ENCODE measurements at places on chromosomes 4 and X.
A peak's percentile ranks its signal among the peaks of the same experiment; 100 is the strongest.

GRCh38 chrX:41198410-41198809 is 113.2 kb downstream of the USP9X start:
- DNase-seq, result no peak

DNA sequence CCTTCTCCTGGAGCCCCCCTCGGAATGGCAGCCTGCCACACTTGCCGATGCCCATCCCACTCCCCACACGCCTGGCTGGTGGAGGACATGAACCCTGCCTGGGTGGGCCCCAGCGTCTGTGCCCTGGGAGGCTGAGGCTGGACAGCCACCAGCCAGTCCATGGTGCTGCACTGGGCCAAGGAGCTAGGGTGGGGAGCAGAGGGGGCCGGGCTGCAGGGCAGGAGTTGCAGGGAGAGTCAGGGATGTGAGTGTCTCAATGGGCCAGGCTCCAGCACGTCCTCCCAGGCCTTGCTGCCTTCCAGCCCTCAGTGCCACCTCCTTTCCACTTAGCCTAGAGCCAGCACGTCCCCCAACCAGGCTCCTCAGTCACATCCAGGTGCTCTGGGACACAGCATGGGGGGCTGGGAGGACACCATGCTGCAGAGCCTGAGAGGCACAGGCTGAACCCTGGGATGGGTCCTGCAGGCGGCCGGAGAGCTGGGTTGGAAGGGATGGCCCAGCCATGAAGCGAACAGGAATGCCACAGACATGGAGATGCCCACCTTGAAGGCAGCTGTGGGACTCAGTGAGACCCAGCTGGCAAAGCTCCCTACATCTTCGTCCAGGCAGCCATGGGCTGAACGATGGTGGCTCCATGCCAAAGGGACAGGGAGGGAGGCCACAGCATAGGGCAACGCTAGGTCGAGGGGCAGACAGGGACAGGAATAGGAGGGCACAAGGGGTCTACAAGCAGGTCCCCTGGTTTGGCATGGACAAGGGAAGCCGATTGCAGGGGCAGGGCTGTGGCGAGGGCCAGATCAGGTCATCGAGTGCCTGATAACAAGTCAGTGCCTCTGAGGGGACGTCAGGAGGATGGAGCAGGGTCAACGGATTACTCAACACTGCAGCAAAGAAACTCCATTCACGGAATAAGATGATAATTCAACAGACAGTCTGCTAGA is 30.1 kb upstream of the MXD4 start:
- no peak for DNase-seq

GRCh38 chr4:152640058-152640921 is 39.5 kb downstream of the TMEM154 start:
- no peak for DNase-seq

- DNase-seq, result no peak
Observed at GRCh38 chr4:97924341-97924958, 218.8 kb downstream of the STPG2 start.

- no peak for DNase-seq
Observed at GRCh38 chrX:30570505-30570904, 7.1 kb downstream of the TASL start.

DNA sequence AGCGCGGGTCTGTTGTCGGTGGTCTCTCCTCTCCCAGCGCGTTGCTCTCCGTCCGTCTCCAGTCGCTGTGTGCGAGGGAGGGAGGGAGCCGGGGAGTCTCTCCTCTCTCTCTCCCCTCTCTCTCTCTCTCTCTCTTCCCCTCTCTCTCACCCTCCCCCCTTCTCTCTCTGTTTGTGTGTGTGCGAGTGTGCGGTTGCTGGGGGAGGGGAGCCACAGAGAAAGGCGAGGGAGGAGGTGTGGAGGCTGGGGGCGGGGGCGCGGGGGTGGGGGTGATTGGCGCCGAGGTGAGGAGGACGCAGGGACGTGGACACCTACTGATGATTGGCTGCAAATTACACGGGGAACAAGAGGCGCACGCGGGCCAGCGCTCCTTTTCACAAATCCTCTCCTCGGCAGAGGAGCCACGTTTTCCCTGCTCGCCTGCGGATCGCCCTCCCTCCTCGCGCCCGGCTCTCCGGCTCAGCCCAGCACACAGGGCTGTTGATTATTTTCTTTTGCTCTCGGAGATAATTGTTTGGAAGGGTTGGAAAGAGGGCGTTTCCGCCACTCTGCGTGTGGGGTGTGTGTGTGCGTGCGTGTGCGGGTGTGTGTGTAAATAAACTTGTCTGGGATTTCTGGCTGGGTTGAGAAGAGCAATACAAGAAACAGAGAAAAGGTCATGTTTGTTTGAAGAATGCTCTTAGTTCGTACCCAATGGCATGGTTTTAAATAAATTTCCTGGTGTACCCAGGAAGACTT is at the start of gene CXXC4:
CXXC4 (minus strand) TSS at position 73 of the 738 bp plus-strand sequence. CDS start 3,092 bp downstream, outside the sequence.
- DNase-seq, result no peak

DNA sequence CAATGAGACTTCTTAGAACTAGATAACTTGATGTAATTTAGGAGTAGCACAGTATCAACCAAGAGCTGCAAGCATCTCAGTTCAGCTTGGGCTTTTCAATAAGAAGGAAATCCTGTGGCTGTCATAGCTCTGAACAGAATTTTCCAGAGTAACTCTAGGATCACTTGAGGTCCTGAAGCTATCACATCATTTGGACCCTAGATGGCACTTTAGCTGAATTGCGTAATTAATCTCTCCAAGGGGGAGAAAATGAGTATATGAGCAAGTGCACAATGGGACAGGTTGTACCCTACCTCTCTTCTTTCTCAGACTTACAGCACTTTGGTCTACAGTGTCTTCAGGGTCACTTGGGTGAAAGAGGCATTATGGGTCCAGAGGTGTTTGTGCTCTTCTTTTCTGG is 45.2 kb downstream of the SLC4A4 start:
- DNase-seq, result no peak

DNA sequence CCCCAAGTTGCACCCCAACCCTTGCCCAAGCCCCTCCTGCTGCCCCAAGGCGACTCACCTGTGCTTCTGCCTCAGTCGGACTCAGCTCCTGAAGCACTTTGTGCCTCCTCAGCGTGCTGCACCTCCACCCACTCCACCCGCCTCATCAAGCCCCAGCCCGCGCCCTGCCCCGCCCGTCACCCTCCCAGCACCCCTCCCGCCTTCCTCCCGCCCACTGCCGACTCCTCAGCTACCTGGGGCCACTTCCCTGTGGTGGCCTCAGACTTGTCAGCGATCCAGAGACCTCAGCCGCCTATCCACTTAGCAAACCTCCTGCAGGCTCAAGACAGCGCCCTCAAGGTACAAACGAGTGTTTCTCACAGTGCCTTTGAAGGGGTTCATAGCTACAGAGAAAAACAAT is 19.6 kb upstream of the IQCM start:
- DNase-seq, result no peak

DNA sequence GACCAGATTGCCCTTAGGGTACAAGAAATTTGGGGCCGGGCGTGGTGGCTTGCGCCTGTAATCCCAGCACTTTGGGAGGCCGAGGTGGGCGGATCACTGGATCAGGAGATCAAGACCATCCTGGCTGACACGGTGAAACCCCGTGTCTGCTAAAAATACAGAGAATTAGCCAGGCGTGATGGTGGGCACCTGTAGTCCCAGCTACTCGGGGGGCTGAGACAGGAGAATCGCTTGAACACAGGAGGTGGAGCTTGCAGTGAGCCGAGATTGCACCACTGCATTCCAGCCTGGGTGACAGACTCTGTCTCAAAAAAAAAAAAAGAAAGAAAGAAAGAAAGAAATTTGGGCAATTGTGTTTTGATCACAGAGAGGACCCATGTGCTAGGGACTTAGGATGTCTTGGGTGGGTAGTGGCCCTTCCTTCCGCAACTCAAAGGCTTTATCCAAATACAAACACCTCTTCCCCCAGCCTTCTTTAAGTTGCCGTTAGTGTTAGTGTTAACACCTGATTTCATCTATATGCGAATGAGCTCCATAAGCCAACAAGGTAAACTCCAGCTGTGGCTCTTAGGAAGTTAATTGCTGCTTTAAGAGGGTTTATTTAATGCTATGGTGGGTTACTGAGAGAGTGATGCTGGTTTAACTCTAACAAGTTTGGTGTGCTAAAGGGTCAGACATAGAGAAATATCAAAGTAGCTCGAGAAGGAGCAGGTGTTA is 8.6 kb upstream of the CCDC110 start:
- no peak for DNase-seq

- no peak for DNase-seq
Observed at GRCh38 chr4:100117750-100118149, 72.5 kb downstream of the DDIT4L start.

- DNase-seq, result no peak
Observed at GRCh38 chr4:81237791-81238190, 22.8 kb upstream of the PRKG2 start.

DNA sequence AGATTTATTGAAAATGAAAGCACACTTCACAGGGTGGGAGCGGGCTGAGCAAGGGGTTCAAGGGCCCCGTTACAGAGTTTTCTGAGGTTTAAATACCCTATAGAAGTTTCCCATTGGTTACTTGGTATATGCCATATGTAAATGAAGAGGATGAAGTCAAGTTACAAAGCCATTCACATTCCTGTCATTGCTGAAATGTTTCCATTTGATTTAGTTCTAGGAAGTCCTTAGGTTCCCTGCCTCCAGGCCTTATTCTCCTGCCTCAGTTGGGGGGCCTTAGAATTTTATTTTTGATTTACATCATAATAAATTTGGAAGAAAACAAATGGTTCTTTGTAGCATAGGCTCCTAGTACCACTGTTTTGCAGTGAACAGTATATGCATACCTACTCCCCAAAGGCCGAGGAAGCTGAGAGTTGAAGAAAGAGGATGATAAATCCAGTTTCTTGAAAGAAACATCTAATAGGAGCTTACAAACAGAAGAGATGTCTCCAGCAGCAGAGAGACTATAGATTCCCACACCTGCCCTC is 31.8 kb downstream of the SERTM2 start:
- no peak for DNase-seq

DNA sequence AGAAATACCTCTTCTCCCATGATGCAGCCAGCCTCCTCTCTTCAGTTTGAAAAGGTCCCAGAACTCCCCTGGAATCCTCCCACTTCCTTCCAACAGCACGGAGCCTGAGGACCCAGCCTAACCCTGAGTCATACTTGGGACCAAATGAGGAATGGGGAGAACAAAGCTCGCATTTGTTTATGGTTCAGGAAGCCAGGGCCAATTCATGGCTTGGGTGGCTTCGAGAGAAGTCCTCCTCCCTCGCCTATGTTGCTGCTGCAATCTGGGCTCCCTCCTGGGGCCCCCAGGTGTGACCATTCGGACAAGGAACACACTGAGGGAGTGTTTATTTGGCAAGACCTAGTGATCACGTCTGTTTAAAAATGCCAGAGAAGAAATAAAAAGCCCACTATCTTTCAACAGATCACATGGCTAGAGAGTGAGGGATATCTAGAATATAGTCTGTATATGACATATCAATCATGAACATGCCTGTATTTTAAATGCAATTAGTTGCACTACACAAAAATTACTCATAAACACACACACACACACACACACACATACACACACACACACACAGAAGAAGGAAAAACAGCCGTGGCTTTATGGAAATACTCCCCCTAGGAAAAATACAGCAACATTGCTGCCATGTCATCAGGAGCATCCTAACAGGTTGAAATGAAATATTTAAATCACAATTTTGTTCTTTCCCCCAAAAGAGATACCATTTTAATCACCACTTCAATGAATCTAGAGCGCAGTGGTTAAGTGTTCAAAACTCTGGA is 155.7 kb upstream of the MAP3K15 start:
- DNase-seq, result no peak

DNA sequence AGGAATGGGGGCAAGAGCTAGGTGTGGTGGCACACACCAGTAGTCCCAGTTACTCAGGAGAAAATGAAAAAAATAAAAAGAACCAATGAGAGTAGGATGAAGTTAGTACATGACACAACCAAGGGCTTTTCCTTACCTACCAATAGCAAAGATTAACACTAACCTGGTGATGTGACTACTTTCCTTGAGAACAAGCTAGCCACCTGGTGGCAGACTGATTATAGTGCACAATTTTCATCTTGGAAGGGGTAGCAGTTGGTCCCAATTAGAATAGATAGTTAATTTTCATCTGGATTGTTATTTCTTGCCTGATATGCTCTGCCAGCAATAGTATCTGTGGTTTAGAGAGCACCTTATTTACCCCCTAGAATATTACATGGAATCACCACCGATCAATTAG is 1216.8 kb upstream of the PABPC4L start:
- DNase-seq, result no peak

GRCh38 chr4:59222221-59222620 is 1977.9 kb upstream of the ADGRL3 start:
- no peak for DNase-seq

DNA sequence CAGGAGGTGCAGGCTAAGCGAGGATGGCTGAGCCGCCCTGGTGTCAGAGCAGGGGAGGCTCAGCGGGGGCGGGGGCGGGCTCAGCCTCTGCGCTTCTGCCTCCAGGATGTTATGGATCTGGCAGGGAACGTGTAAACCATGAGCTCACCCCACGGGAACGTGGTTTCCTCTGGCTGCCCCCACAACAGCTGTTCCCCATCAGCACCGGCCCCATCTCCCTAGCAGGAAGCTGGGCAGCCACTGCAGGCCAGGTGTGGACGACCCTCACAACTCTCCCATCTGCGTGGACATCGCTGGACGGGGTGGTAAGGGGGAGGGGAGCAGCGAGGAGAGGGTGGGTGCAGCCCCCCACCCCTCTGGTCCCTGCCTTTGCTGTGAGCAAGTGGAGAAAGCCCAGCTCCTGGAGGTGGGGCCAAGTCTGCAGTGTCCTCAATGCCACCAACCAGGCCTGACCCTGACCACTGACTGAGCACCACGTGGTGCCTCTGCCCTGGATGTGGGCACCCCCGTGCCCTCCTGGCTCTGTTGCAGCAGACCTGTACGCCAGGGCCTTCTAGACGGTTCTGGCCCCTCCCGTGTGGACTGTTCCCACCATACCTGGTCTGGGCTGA is 28.1 kb upstream of the SPON2 start:
- no peak for DNase-seq

- DNase-seq, result no peak
Observed at GRCh38 chrX:19846995-19847790, 40.2 kb downstream of the SH3KBP1 start.

DNA sequence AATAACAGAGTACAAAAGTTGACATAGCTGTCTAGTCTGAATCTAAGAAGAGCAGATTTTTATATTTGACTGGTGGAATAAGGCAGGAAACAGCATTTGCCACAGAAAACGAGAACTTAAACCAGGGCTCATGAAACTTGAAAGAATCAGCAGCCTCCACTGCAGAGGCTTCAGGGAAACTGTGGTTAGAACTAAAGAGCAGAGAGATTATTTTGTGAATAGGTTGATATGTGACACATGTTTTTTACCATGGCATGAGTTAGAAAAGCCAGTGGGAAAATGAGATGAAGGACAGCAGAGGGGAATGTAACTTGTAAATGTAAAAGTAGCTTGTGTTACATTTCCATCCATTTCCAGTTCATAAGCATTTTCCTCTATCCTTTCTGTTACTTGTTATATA is 63.7 kb upstream of the CAMK2D start:
- no peak for DNase-seq

- DNase-seq, result no peak
Observed at GRCh38 chr4:27397886-27398285, 537.2 kb downstream of the STIM2 start.

GRCh38 chr4:123477711-123478209 is 81.2 kb downstream of the SPRY1 start:
- no peak for DNase-seq

- DNase-seq, result peak; percentile 61
Observed at GRCh38 chrX:38803588-38804431, 2.6 kb downstream of the MID1IP1 start.

All from stimulated activated CD4-positive, alpha-beta T cell treated with anti-CD3 and anti-CD28 coated beads, Interleukin-2, amount 100 ng/mL, for 48 hours (primary cell).